ENCODE measurements at places on chromosomes 11 and 22.
A peak's percentile ranks its signal among the peaks of the same experiment; 100 is the strongest.

DNA sequence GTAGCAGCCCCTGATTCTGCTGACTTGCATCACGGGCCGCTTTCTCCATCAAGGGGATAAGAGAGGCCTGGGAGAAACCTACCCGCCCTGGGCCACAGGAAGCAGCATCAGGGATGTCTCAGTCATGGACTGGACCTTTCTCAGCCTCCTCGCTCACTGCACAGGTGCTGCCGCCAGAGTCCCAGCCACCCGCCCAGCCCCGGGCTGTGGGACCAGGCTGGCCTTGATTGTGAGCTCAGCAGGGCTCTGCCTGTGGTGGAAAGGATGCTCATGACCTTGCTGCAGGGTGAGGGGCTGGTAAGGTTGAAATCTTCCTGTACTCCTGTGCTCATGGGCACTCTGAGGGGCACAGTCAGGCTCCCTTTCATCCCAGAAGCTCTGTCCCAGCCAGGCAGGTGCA is 26.0 kb upstream of the GGTLC2 start:
- no peak for DNase-seq

DNA sequence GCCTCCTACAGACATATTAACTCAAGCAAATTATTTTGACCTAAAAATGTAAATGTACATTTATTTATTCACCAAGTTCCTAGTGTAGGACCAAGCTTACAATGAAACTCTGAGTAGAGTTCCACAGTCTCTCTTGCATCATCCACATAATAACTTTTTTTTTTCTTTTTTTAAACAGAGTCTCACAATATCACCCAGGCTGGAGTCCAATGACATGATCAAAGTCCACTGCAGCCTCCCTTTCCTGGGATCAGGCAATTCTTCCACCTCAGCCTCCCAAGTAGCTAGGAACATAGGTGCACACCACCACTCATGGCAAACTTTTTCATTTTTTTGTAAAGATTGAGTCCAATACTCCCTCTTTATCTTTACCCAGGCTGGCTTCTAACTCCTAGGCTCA is 28.0 kb downstream of the FEZ1 start:
- no peak for DNase-seq

DNA sequence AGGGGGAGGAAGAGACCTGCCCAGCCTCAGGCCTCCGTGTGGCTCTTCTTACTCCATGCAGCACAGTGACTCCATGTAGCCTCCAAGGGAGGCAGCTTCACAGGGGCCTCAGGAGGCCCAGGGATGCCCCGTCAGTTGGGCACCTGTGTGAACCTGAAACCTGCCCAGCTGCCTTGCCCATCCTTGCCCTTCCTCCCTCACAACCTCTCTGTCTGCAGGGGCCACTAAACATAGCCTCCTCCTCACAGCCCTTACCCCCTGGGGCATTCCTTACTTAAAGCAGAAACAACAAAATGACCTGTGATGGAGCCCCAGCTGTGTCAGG is 7.1 kb downstream of the LRRC32 start:
- DNase-seq, result no peak

- DNase-seq, result no peak
Measured at GRCh38 chr11:57511741-57512430, 3.6 kb downstream of the SLC43A1 start.

GRCh38 chr22:18078329-18079041 is 695 bp downstream of the PEX26 start:
- DNase-seq, result peak; percentile 26

DNA sequence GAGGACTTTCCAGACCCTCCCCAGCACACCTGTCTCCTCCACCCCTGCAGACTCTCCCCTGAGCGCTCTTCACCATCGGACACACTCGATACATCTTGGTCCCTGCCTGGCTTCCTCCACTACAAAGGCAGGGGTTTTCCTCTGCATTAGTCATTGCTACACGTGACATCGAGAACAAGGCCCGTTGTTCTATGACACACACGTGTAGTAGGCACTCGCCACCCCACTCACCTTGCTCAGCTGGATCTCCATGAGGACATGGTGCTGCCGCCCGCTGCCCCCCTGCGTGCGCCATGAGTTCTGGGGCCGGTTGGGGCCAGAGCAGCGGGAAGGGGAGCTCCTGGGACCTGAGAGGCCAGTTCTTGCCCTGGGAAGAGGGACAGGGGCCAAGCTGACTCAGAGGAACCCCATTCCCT is 16.7 kb downstream of the ATG2A start:
- no peak for DNase-seq

DNA sequence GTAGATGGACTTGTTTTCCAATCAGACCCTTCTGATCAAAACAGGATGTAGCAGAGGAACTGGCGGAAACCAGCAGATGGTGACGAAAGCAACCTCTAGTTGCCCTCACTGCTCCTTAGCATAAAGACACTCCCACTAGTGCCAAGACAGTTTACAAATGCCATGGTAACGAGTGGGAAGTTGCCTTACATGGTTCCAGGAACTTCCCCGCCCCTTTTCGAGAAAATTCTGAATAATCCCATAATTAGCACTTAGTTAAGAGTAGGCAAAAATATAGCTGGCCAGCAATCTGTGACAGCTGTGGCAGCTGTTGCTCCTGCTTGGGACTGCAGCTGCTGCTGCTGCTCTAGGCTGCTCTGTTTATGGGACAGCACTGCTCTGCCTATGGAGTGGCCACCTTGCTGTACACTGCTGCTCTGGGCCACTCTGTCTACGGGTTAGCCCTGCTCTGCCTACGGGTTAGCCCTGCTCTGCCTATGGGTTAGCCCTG is 33.4 kb upstream of the SORL1 start:
- DNase-seq, result no peak

GRCh38 chr22:36398601-36399471 is 11.1 kb upstream of the MYH9 start:
- peak; percentile 86 for DNase-seq

DNA sequence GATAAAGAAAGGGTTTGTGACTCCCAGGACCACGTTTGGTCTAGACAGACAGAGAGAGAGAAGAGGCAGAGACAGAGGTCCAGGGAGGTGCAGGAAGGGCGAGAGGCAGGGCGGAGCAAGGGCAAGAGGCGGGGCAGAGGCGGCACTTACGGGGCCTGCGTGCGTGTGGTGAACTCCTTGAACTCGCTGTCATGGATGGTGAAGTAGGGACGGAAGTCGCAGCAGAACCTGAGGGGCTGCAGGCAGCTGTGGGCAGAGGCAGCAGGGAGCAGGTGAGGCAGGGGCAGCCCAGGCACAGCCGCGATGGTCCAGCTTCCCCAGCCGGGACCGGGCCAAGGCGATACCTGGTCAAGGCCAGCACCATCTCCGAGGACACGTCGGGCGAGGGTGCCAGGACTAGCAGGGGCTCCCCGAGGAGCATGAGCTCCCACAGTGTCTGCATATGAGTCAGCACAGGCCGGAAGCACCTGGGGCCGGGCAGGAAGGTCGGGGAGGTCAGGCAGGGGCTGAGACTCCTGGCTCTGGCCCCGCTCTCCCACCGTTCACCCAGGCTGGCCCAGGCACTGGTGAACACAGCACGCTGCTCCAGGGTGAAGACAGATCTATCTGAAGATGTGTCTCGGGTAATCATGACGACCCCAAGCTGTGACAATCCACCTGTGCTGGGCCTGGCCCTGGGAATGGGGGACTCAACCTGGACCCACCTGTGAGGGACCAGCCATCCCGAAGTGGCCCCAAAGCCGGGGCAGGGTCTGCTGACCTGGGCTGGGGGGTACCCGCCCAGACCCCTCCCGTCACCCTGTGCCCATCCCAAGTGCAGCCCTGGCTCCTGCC is 7.2 kb upstream of the PLXNB2 start:
- no peak for DNase-seq

GRCh38 chr22:44180706-44181032 is at the start of gene PARVG:
Gene PARVG (plus strand): TSS chr22:44180925. CDS start chr22:44183330, 2,405 bp downstream.
- no peak for DNase-seq

DNA sequence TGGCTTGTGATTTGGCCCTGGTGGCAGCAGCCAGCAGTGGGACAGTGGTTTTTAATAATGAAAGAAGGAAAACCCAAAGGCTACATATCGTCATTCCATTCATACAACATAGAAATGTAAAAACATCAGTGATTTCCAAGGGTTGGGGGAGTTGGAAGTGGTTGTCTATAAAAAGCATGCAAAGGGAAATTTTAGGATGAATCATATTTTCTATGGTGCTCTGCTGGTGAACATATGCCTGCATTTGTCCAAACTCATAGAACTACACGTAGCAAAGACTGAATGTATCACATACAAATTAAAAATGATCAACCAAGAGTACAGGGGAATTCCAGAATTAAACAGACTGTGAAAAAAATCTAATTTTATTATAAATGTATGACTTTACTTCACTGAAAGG is 11.1 kb downstream of the OR5B3 start:
- no peak for DNase-seq

DNA sequence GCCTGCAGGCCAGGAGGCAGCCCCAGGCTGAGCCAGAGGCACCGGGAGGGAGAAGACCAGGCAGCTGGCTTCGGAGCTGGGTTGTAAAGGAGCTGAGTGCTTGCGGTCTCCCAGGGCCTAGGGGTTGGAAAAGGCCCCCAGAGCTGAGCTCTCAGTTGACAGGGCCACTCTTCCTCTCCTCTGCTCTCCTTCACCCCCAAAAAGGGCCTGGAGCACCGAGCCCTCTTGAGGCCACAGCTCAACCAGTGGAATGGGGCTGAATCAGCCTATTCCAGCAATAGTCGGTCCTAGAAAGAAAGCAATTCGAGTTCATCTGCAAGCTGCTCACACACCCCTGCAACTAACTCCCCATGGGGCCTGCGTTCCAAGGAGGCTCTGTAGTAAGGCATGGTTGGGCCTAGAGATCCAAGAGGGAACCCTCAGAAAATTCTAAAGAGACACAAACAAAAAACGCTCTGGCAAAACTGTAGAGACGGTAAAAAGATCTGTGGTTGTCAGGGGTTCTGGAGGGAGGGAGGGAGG is 205.0 kb downstream of the BUD13 start:
- DNase-seq, result no peak

- no peak for DNase-seq
Measured at GRCh38 chr11:130431801-130432200, 3.4 kb upstream of the ADAMTS8 start.

- DNase-seq, result peak; percentile 7
Measured at GRCh38 chr22:23509571-23510302, 70.4 kb downstream of the IGLL1 start.

DNA sequence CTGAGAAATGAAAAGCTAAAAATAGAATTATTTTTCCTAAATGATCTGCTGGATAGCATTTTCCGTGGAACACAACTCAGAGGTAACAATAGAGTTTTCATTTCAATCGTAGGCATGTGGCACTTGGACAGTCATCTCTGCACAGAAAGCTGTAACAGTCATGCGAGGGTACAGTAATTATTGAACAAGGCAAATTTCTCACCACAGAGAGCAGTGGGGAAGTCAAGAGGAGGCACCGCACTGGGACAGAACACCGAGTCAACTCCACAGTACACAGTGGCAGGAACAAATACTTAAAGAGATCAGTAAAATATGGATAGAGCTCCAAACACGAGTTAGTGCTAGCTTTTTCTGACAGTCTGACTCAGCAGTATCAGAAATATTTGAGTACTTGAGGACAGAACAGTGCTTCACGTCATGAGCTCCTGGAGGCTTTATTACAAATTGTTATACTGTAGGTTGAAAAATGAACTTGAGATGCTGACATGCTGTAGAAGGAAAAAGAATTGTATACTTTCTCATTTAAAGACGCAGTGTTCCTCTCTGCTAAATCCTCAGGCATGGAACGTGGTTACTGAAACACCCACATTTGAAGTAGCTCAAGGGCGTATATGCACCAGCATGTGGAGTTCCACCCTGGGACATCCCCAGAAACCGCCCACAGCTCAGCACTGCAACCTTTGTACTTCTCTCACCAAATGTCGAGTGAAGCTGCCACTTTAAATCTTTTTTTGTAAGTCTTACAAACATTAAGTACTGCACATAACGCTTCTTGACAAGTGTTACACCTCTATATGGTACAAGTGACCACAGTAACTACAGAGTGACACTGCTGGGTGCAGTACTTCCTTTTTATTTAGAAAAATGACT is 27.4 kb upstream of the YPEL1 start:
- no peak for DNase-seq

DNA sequence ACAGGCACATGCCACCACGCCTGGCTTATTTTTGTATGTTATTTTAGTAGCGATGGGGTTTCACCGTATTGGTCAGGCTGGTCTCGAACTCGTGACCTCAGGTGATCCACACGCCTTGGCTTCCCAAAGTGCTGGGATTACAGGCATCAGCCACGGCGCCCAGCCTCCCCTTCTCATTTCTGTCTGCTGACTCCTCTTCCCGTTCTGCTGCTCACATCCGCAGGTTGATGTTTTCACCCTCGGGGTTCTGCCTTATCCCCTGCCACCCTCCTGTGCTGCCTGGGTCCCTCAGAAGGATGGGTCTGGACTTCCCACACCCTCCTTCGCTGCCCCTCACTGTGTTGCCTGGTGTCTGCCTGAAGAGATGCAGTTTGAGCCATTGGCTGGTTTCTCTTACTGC is 19.2 kb upstream of the VSIG10L2 start:
- DNase-seq, result no peak

GRCh38 chr11:117146521-117146920 is 2.4 kb downstream of the PAFAH1B2 start:
- no peak for DNase-seq

GRCh38 chr11:19433367-19433766 is 192.6 kb upstream of the E2F8 start:
- DNase-seq, result no peak

DNA sequence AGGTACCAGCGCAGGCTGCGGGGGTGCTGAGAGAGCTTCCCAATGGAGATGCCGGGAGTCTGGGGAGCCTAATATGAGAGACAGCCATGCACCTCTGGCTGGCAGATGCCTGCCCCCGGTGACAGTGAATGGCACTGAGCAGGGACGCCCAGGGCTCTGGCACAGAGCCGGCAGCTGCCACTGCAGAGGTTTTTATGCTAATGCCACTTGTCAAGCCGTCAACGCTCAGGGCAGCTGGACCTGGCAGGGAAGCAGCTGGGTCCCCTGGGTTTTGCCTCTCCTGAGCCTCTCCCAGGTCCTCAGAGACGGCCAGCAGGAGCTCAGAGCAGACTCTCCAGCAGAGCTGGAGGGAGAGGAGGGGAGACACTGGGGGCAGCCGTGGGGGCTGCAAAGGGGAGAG is 573.6 kb downstream of the BUD13 start:
- DNase-seq, result no peak
